Fibroblast of villous mesenchyme (primary cell): ENCODE measurements at places on chromosomes 5 and 9. TPM values are rescaled to one million over a fixed set of nuclear protein-coding genes. Genes with fewer than 3 reads are reported as not detected.

- DNase-seq: no peak
Observed at GRCh38 chr5:159921721-159922120, 5.4 kb downstream of the ADRA1B start.

GRCh38 chr9:122261469-122261881, 3.2 kb downstream of the RBM18 start:
- DNase-seq: peak; percentile 79

DNA sequence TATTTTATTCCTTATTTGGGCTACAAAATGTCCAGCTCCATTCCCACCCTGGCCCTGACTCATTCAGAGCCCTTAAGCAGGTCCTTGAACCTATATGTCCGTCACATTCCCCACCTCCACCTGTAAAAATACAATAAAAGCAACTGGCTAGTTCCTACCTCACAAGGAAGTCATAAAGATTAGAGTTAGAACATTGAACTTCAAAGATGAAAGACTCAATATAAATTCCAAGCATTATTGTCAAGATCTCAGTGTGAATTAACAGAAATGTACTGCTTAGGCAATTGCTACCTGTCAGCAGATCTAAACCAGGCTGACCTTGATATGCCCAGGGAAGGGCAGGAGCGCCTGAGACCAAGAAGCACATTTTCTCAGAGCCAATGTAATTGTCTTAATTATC, 221.8 kb downstream of the ENC1 start:
- DNase-seq: no peak

DNA sequence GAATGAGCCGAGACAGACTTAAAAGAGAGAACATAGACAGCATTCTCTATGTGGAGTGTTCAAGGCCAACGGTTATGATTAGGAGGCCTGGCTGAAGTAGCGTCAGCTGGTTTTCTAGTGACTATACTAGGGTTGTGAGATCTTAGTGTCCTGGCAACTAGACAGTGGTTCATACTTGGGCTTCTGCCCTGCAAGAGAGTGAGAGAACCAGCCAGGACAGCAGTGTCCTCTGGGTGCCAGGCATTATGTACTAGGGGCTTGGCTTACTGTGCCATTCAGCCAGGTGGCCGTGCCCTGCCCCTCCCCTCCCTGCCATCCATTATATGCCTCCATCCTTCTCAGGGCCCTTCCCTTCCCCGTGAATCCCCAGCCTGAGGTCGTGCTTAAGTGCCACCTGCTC, 56.8 kb downstream of the TRIO start:
- no peak for DNase-seq

- DNase-seq: no peak
Observed at GRCh38 chr5:17370651-17371050, 127.4 kb upstream of the TAF11L2 start.

DNA sequence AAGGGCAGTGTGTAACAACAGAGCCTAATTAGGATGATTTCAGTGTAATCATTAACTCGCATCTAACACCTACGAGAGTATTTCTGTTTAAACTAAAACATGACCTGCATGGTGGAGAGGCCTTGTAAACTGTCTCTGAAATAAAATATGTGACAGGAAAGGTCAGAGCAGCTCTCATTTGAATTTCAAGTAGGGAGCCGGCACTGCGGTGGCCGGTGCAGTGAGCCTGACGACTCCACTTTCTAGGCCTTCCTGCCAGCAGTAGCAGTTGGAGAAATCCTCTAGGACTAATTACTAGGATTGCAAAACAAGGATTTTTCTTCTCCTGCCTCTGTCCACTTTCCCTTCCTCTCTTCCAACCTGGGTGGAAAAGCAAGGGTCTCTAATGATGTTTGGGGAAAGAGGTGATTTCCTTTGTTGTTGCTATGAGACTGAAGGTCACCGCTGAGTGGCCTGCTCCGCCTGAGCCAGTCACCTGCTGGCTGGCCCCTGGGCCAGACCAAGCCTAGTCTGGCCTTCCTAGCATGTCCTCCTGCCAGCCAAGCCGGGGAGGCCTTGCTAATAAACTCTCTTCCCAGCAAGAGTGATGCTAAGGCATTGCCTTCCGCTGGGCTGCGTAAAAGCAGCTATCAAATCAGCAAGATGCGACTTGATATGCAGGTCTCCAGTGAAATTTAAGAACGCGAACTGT, 245.7 kb downstream of the PSAT1 start:
- no peak for DNase-seq

GRCh38 chr9:89996116-89996515, 391.3 kb downstream of the GADD45G start:
- DNase-seq: no peak

The CDH12 gene
- total RNA-seq: not detected in 2 replicates

The IL9 gene
- not detected in 2 replicates for total RNA-seq
